ENCODE measurements at places on chromosomes 1 and 21.

DNA sequence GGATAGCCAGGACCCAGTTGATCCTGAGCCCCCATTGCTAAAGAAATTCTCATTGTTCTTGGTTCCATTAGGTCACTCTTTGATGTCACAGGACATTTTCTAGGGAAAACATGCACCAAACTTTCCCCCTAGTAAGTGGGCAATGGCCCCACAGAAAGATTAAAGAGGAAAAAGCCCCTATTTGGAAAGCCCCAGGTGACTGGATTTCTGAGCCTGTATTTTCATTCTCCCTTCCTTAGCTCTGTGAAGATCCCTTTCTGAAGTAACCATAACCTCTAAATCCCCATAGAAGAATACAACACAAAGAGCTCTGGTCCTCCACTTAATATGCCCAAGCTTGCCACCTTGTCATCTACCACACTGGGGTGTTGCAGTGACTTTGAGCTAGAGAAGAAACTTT is 232.3 kb upstream of the FGGY start:
- H3K4me3 ChIP-seq, result no peak overlapping the region
- H3K27me3 ChIP-seq, result no peaks in the 10 kb centered on the region
- DNase-seq, result no peak
- no peak overlapping the region for H3K27ac ChIP-seq
- peaks cover 14% of the 10 kb centered on the region for H3K4me1 ChIP-seq
- H3K36me3 ChIP-seq, result no peaks in the 10 kb centered on the region

- H3K27me3 ChIP-seq, result no peaks in the 10 kb centered on the region
- no peak for DNase-seq
- H3K4me3 ChIP-seq, result no peak overlapping the region
- no peaks in the 10 kb centered on the region for H3K36me3 ChIP-seq
These were observed 125.1 kb downstream of the ETS2 start for GRCh38 chr21:38930853-38931252.

DNA sequence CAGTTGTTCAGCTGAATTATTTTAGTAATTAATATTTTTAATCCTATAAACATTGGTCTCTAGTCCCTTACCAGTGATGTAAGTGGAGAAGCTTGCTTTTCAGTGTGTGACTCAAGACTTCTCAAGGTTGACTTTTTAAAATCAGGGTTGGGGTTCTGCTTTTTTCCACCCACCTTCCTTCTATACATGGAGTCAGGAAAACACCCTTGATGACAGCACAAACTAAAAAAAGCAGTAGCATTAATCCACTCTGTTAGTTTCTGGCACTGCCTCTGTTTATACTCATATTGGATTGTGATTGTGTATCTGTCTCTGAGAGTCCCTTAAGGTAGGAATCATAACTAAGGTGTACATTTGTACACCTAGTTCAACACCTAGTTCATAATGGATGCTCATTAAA is 8.3 kb upstream of the PLEKHO1 start:
- no peak for DNase-seq
- H3K4me3 ChIP-seq, result no peak overlapping the region
- no peak overlapping the region for H3K27ac ChIP-seq
- H3K27me3 ChIP-seq, result no peaks in the 10 kb centered on the region

DNA sequence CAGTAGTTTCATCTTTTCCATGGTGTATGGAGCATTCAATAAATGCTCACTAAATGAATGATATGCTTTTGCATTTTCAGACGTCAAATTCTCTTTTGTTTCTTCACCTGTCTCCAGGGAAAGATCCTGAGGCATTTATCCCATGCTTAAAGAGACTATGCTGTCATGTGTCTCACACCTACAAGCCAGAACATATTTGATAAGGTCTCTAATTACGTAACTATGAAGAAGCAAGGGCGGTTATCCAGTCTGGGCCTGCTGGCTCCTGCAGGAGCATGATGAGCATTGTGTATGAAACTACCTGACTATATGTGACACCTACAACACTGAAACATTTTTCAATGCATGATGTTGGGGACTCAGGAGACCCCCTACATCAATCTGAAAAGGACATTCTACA is 51.8 kb downstream of the FBXO42 start:
- no peak overlapping the region for H3K27ac ChIP-seq
- H3K36me3 ChIP-seq, result peaks cover 51% of the 10 kb centered on the region
- H3K27me3 ChIP-seq, result no peaks in the 10 kb centered on the region

- H3K27me3 ChIP-seq, result no peaks in the 10 kb centered on the region
- peaks cover 9% of the 10 kb centered on the region for H3K36me3 ChIP-seq
- H3K4me1 ChIP-seq, result peaks cover 29% of the 10 kb centered on the region
- peak; percentile 77 for DNase-seq
These were observed 10.5 kb downstream of the ARID1A start for GRCh38 chr1:26706315-26706714.

GRCh38 chr1:61981870-61982660 is 212.6 kb upstream of the L1TD1 start:
- DNase-seq, result no peak
- H3K27ac ChIP-seq, result no peak overlapping the region
- no peak overlapping the region for H3K4me3 ChIP-seq
- H3K36me3 ChIP-seq, result no peaks in the 10 kb centered on the region
- no peaks in the 10 kb centered on the region for H3K4me1 ChIP-seq

All from large intestine (tissue), 12 donors.